Lower leg skin (tissue), 4 donors: ENCODE measurements at places on chromosomes 6 and 20.
A peak's percentile ranks its signal among the peaks of the same experiment; 100 is the strongest.

DNA sequence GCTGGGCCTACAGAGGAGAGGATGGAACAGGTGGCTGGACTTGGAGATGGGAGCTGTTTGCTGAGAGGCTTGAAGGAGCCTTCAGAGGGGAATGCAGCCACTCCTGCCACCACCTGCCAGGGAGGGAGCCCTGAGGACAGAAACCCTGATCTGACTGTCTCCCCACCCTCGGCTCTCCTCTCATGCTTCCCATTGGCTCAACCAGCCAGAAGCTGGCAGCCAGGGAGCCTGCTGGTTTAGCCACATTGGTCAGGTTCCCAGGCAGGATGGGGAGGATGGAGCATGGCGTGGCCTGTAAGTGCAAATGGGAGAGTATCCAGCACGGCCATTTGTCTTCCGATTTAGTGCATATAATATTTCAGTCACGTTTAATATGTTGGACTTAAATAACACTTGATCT, 12.8 kb downstream of the TREM1 start:
- DNase-seq: no peak

DNA sequence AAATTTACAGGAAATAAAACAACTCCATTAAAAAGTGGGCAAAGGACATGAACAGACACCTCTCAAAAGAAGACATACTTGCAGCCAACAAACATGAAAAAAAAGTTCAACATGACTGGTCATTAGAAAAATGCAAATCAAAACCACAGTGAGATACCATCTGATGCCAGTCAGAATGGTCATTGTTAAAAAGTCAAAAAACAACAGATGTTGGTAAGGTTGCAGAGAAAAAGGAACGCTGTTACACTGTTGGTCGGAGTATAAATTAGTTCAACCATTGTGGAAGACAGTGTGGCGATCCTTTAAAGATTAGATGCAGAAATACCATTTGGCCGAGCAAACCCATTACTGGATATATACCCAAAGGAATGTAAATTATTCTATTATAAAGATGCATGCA, 858.0 kb upstream of the FLRT3 start:
- DNase-seq: no peak

- DNase-seq: no peak
Observed at GRCh38 chr6:127963495-127963894, 62.6 kb upstream of the THEMIS start.

GRCh38 chr6:15365273-15365687, 119.4 kb downstream of the JARID2 start:
- DNase-seq: peak; percentile 93

DNA sequence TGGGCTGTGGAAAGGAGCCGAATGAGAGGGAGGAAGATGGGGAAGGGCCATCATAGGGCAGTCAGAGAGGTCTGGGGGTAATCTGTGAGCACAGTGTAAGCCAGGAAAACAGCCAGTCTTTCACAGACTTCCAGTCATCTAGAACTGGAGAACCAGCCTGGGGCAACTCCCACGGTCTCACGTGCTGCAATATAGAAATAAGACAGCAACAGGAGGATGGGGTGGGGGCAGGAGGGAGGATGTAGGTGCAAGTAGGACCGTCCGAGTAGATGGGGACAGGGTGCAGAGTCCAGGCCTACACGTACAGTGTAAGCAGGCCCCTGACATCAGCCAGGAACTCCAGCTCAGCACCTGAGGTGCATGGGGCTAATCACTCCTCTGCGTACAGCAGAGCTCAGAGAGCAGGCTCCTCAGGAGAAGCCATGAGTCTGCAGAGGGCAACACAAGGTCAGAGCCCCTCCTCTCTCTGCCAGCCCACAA, 58.2 kb upstream of the TNFAIP3 start:
- DNase-seq: no peak
